ENCODE measurements at places on chromosomes 3 and 15. TPM values are rescaled to one million over a fixed set of nuclear protein-coding genes. Genes with fewer than 3 reads are reported as not detected.

The EPM2AIP1 gene
- total RNA-seq = 16.5 TPM

The TRAT1 gene
- total RNA-seq = not detected

The CCDC39 gene
- not detected for total RNA-seq

The WWTR1 gene
- 105 TPM for total RNA-seq

The TNK2 gene
- 37.1 TPM for total RNA-seq

The ADAMTS9 gene
- 7.5 TPM for total RNA-seq

The GJD2 gene
- 1.00 TPM for total RNA-seq

The EFCAB12 gene
- 0.26 TPM for total RNA-seq

The WDR72 gene
- total RNA-seq = 0.14 TPM

DNA sequence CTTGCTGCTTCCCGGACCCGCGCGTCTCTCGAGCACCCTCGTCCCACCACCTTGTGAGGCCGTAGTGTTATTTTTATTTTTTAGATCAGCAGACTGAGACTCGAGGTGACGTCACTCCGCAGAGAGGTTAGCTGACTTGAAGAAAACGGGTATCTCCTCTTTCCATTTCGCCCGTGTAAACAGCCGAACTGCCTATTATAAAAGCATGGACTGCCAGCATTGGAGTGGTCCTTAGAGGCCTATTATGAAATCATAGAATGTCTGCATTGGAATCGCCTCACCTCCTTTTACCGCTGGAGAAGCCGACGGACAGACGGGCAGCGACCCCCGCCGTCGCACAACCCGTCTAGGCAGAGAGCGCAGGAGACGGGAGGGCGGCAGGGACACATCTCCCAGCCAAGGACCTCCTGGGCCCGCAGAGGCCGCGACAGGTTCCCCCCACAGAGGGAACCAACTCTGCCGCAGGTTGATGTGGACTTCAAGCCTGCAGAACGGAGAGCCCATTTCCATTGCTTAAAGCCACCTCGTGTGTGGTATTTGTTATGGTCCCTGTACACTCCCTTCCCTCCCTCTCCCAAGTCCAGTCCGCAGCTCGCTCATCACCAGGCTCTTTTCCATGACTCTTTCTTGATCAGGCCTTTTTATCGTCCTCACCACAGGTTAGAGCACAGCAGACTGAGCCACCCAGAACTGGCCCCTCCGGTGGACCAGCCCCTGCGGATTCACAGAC lies 540 bp upstream of the PPP1R2 start:
- no peak for DNase-seq

DNA sequence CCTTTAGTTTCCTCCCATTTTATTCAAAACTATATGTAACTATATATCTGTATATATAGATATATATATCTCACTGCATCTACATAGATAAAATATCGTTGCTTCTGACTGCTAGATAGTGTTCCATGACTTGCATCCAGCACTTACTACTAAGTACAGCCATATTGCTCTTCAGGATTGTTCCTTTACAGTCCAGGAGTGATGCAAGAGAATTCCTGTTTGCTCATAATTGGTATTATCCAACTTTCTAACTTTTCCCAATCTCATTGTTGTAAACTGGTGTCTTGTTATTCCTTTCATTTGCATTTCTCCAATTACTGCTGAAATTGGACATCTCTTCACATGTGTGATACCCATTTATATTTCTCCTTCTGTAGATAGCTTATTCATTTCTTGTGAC lies 99.8 kb upstream of the STRIT1 start:
- no peak for DNase-seq

DNA sequence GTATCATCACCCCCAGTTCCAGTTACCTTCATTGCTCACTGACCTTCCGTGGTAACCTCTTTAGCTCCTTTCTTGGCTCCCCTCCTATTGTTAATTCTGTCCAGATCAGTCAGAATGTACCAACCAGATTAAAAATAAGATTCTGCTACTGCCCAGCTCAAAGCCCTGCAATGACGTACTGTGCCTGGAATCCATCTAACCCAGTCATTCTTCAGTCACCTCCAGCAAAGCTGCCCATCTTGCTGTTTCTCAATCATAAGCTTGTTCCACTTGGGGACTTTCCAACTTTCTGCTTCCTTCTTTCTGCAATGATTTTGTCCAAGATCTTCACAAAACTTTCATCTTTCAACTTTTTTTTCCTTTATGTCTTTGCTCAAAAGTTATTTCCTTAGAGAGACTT lies 512.0 kb upstream of the ZNF385D start:
- DNase-seq = peak; percentile 28

DNA sequence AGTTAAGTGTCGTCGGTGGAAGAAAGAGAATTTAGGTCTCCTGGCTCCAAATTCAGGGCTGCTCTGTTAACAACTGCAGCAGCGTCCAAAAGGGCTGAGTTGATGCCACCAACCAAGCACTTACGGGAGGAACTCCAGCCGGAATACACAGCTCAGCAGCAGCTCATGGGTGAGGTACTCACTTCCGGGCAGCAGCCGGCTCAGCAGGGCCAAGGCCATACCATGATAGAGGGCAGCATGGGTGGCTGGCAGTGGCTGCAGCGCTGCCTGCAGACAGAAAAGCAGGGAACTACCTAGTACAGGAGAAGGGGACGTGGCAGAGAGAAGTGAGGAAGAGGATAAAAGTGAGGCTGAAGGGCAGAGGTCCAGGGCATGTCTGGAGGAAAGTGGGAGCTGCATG lies 8.0 kb upstream of the LTK start:
- DNase-seq = no peak

DNA sequence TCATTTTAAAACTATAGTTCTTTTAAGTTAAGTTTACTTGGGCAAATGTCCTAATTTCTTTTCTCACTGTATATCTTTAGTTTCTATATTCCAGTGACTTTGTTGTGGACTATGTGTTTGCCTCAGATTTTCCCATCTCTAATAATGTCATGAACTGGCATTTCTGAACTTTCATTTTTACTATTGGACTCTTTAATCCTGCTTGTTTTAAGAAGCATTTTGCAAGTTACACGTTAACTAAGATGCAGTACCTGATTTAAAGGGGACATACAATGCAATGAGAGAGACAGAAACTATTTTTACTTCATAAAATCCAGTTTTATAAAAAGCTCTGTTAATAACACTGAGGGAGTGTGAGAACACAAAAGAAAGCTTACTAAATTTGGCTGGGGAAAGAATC lies 58.6 kb upstream of the PHLDB2 start:
- DNase-seq = no peak

GRCh38 chr3:133701435-133702358 lies 40.0 kb upstream of the TOPBP1 start:
- DNase-seq = no peak

DNA sequence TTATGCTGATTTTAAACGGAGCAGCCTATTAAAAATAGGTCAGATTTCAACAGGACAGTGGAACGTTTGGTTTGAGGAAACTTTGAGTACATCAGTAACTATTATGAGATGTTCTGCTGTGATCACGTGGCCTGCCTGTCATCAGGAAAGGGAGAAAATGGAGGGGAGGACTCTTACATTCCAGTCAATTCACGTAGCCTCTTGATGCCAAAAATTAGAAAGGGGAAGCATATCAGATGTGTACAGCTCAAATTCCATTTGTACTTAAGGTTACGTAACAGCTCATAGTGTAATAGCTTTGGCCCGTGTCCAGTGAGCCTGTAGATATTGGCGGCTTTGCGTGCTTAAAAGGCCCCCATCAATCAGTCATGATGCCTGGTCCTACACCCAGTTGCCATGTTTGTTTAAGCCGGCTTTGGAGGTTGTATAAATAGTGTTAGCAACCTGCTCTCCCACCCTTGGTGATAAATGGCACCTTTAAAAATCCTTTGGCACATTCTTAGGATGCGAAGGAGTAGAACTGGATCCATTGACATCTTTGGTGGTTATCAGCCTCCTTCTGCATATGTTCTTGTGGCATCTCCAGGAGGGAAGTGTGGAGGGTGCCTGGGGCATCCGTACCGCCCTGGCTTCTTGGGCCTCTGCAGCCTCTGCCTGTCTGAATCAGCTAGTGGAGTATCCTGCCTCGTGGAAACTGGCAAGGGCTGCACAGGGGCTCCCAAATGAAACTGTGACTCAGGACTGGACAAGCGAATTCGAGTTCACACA lies 163.9 kb downstream of the THSD4 start:
- DNase-seq = peak; percentile 98

- DNase-seq = no peak
Observed at GRCh38 chr3:126112531-126113237, 28.8 kb upstream of the SLC41A3 start.

DNA sequence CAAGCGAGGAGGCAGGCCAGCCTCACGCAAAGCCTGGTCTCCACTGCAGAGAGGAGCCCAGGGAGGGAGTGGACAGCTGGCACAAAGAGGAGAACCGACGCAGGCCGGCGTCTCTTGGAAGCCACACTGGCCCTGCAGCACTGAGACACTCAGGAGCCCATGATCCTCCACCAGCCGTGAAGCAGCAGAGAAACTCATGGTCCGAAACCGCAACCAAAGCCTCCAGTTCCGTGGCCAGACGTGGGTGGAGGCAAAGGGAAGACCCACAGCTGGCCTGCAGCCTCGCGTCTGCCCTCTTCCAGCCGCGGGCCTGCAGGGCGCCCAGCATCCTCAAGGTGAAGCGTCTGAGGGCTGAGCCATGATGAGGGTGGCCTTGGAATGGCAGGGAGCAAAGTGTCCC lies 62.2 kb upstream of the SEC61A1 start:
- DNase-seq = no peak

GRCh38 chr3:39531665-39532064 lies 64.2 kb downstream of the MOBP start:
- DNase-seq = peak; percentile 38

- DNase-seq = no peak
Observed at GRCh38 chr15:58221591-58222241, 83.5 kb downstream of the AQP9 start.

- DNase-seq = no peak
Observed at GRCh38 chr3:189236352-189236751, 64.6 kb downstream of the TPRG1 start.

DNA sequence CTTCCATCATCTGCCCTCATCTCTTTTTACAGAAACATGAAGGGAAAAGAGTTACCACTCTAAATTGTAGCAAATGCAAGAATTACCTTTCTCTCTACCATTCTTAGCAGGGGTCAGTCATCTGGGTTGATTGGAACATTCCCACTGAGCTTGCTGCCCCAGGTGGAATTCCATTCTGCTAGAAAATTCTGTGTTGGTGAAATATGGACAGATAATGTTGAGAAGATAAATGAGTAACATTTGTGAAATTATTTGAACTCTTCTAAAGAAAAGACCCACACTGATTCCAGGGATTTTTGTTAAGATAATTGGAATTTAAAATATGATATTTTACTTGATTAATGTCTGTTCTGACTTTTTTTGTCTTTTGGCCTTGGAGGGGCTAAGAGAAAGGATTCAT lies 11.0 kb upstream of the CPA3 start:
- no peak for DNase-seq

DNA sequence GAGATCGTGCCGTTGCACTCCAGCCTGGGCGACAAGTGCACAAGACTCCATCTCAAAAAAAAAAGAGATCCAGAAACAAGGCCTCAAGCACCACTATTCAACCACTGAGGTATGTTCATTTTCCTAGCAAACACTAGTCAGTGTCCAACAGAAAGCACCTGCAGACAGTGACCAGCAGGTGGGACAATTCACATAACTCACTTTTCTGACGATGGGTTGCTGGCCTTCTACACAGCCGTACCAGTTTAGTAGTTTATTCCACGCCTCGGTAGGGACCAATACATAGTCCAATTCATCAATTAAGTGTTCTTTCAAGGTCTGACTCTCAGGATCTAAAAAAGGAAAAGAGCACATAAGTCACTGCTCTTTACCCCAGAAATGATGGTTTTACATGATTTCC lies 12.4 kb downstream of the USP4 start:
- DNase-seq = no peak

- DNase-seq = no peak
Observed at GRCh38 chr3:142623194-142623593, 27.0 kb downstream of the PLS1 start.

Data from astrocyte (in vitro differentiated cells and primary cell).